Activated T-cell treated with anti-CD3 and anti-CD28 coated beads for 24 hours (primary cell): ENCODE measurements at places on chromosomes 2 and 18.

DNA sequence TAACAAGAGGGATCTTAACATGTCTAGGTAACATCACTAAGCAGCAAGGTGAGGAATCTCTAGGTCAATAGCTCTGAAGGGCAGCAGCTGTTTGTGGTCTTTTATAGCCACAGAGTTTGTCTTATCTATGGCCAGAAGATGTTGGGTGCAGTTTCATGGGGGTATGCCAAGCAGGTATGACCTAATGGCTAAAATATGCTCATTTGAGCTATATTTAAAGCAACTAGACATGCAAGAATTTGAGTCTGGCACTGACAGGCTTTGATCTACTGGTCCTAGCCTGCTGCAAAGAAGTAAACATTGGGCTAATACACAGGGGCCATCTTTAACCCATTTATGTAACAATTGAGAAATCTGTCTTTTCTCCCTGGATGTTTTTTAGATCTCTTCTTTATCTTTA, 13.9 kb upstream of the UGP2 start:
- DNase-seq, result no peak

GRCh38 chr2:181178130-181178529, 197.7 kb downstream of the UBE2E3 start:
- DNase-seq, result no peak

DNA sequence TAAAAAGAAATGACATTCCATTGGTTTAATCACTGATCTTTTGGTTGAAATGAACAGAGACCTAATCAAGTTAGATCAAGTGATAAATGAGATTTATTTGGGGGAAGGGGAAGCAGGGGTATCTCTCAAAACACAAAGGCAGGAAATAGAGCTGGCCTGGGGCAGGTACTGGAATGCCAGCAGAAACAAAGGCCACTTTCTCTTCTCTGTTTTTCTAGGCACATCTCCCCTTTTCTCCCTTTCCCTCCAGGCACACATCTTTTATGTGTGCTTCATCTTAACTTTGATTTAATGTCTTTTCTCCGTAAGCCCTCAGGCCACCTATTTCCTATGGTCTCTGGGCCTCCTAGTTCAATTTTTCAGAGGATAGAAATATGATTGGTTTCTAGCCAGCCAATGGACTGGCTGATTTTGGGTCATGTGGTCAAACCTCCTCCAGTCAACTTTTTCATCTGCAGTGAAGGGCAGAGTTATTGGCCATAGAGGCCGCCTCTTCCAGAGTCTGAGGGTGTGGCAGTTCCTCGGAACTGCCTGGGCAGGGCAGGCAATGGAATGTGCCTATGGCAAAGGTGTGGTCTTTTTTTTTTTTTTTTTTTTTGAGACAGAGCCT, 58.9 kb upstream of the FAM136A start:
- no peak for DNase-seq

DNA sequence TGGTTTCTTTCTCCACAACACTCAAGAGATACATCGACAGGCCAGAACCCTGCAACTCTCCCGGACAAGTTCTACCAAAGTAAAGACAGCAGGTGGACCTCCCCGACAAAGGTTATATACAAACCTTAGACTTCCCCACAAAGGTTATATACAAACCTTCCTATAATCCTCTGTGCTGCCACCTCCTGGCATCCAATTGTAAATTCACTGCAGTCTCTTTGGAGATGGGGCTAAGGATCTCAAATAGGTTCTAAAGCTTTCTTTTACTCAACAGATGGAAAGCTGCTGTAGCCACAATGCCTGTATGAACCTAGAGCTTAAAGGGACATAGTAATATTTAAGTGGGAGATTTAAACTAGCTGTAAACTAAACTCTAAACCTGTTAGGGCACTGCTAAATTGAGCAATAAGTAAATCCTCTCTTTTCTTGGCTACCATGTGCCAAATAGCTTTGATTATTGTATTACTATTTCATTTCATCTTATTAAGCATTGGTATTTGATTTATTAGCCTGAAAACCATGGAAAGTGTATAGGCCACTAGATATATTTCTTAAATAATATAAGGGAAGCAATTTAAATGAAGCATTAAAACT, 9.8 kb upstream of the MREG start:
- DNase-seq, result peak; percentile 43

DNA sequence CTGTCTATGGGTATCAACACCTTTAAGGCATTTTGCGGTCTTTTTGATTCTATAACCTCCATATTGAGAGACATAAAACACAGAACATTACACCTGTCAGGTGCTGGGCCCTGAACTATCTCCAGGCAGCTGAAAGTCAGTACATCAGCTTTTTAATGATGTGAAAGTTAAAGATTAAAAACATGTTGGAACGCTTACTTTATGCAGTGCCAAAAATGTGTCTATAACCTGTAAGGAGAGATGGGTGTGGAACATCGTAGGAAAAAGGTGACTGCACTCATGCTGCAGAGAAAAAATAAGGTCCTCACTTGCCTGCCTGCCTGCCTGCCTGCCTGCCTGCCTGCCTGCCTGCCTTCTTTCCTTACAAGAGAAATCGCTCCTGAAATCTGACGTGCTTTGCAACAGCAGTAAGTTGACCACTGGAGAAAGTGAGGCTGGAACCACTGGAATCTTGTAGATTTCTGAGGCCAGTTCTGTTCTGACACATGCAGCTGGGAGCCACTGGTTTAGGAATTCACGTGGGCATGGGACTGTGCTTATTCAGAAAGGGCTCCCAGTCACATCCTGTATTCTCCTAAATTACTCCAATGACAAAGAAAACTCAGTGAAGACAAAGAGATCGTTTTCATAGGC, 34.1 kb downstream of the BCL11A start:
- DNase-seq, result no peak

GRCh38 chr2:99106913-99107312, 34.6 kb upstream of the C2orf15 start:
- DNase-seq, result no peak

- no peak for DNase-seq
These were observed 21.0 kb downstream of the PASK start for GRCh38 chr2:241128266-241128665.

DNA sequence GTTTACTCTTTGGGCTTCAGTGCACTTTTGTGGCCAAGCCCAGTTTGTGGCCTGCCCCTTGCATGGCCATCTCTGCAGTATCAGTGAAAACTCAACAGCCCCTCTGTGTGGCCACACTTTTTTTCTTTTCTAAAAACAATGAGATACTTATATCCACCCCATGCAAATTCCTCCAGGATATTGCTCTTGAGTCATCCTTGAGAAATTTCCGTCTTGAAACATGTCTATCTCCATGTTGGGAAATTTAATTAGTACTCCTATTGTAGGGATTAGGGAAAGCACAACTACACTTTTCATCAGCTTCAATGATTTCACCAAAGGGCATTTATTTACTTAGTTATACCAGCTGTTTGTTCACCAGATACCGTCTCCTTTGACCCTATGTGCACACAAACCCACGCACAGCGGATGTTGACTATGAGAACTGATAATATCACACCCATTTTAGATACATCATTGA, 993.1 kb downstream of the TSN start:
- no peak for DNase-seq

DNA sequence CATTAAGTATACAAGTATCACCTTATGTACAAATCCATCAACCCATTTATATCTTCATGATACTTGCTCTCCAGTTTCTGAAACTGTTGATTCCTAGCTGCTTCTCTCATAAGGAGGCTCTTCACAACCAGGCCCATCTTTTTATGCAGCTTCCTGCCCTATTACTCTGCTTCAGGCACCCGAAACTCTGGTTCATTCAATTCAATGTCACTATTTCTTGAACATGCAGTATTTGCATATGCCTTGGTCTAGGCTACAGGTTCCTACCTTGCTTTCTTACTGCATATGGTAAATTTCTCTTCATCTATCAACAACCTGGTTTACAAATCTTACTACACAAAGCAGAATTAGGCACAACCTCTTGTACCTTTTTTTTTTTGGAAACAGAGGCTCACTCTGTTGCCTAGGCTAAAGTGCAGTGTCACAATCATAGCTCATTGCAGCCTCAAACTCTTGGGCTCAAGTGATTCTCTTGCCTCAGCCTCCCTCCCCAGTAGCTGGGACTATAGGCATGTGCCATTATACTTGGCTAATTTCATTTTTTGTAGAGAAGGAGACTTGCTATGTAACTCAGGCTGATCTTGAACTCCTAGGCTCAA, 2.7 kb upstream of the CDKL4 start:
- no peak for DNase-seq
